ENCODE measurements at places on chromosomes 13 and 19.

- DNase-seq: no peak
These were observed 26.2 kb downstream of the TMTC4 start for GRCh38 chr13:100648354-100648753.

DNA sequence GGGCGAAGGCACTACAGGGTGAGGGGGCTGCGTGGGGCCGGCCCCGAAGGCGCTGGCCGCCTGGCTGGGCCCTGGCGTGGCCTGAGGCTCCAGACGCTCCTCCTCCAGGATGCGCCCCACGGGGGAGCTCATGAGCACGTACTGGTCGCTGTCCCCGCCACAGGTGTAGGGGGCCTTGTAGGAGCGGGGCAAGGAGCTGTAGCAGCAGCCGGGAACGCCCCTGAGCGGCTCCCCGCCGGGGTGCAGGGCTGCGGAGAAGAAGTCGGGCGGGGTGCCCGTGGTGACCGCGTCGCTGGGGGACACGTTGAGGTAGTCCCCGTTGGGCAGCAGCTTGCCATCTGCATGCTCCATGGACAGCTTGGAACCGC is 3.0 kb downstream of the IRS2 start:
- no peak for DNase-seq

- no peak for DNase-seq
These were observed 51.0 kb upstream of the RCBTB2 start for GRCh38 chr13:48583859-48584311.

DNA sequence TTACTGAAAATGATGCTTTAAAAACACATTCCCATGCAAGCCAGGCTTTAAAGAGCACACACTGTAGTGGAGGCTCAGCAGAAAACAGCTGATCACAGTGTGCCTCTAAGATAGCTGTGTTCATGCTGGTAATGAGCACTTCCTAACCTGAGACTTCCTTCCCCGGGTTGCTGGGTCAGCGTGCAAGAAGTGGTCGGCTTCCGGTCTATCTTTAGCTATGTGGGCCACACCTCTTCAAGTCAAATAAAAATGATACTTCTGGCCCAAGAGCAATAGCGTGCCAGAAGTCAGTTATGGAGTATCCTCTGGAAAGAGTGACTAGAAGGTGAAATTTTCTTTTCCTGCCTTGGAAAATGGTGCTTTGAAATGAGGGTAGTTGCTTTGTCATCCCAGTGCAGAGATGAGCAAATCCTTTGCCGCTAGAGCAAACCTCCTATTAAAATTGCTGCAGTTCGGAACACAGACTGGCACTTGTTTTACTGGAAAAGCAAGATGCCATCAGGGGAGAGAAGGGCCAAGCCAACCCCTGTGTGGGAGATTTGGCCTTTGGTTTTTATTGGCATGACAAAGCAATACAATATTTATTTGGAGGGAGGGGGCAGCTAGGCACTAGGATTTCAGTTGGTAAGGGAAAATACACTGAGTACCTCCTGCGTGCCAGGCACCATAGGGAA is 64.2 kb downstream of the ARHGAP35 start:
- DNase-seq: peak; percentile 80

Measured in LoVo (cell line).